ENCODE measurements at places on chromosomes 6 and 20.

DNA sequence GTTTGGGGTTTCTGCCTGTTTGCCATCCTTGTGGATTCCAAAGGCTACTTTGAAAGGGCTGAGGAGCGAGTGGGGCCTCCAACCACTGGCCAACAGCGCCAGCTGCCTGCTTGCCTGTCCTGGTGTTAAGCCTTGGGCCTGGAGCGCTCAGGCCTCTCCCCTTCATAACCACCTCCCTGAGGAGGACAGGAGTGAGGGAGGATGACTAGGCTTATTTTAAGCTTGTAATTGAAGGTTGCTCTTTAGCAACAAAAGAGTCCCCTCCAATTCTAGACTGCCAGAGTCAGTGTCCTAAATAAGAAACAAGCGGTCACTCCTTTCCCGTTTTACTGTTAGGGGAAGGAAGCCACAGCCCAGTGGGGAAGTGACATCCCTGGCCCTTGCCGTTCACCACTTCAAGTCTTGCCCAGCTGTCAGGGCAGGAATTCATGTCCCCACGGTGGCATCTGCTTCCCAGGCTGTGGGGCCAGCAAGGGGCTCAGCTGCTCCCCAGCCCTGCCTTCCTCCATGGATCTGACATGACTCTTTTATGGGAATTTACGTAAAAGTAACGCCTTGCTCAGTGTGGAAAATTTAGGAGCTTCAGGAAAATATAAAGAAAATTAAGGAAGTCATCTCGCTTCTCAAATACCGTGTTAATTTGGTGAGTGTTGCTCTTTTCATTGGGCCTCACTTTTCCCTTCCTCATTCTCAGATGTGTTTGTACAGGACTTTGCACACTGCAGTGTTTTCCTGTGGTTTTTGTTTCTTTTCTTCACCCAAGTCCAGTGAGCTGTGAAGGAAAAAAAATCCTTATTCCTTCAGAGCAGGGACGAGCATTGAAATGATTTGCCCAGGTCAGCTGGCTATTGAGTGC is 57.8 kb downstream of the SSR1 start:
- no peak for DNase-seq

GRCh38 chr6:136763255-136763654 is 29.0 kb downstream of the MAP3K5 start:
- DNase-seq: no peak

GRCh38 chr6:35354361-35355135 is 12.2 kb downstream of the PPARD start:
- DNase-seq: no peak

- DNase-seq: peak; percentile 43
Measured at GRCh38 chr20:49482621-49483017, at the start of gene KCNB1. Gene KCNB1 (minus strand): TSS chr20:49482668. CDS start chr20:49482480, 188 bp downstream.

DNA sequence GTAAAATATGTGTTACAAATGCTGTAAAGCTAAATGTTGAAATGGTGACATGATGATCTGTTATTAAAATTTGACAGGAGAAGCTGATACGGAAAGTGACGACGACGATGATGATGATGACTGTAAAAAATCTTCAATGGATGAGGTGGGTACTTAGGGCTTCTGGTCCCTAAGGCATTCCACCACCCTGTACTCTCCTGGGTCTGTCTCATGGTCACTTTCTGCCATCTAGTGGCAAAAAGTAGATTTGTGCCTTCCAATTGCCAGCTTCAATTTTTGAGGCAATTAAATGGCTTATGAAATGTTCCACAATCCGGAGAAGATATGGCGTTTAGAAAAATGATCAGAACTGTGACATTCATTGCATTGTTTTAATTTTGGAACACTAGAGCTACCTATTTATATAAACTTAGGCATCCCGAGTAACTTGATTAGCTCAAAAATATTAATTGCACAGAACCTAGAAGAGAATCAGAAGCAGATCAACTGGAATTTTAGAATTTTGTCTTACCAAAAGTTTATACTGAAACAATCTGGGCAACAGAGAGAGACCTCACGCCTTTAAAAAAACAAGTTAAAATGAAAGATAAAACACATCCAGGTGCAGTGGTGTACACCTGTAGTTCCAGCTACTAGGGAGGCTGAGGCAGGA is 346.5 kb upstream of the PLCB4 start:
- peak; percentile 64 for DNase-seq

- no peak for DNase-seq
Measured at GRCh38 chr20:54263116-54263690, 55.3 kb downstream of the PFDN4 start.

DNA sequence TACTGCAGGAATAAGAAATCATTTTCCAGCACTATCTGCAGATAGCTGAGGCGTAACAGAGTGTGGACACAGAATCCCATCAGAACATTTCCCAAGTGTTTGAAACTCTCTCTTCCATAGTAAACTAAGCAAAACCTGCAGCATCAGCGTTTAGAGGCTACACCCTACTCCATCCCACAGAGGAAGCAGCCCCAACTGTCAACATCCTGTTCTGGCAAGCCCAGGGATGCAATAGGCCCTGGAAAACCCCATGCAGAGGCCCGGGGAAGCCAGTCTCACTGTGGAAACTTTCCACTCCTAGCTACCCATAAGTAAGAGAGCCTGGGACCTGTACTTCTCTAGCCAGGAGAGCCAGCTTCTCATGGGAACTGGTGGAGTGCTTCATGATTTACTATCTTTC is 129.4 kb downstream of the LY86 start:
- no peak for DNase-seq

DNA sequence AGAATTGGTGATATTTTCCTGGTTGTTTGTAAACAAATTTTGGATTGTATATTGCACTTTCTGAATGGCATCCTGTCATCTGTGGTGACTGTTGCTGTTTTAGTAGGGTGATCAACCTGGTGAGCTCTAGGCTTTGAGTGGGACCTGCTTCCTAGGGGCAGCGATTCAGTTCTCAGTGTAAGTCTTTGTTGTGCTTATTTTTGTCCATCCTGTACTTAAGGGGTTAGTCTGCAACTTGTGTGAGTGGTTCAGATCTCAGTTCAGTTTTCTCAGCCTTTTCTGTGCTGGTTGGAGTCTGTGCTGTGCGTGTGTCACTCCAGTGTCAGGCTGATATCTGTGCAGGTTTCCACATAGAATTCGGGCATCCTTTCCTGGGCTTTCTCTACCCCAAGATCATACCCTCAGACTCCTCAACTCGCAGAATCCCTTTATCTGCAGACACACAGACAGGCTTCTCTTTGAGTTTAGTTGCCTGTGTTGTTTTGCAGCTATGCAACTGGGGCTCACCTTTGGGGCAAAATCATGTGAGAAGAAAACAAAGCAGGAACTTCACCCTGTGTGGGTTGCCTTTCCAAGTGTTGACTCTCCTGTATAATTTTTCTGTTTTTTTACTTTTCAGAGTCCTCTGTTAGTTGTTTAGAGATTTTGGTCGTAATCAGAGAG is 177.7 kb downstream of the FARS2 start:
- DNase-seq: no peak

DNA sequence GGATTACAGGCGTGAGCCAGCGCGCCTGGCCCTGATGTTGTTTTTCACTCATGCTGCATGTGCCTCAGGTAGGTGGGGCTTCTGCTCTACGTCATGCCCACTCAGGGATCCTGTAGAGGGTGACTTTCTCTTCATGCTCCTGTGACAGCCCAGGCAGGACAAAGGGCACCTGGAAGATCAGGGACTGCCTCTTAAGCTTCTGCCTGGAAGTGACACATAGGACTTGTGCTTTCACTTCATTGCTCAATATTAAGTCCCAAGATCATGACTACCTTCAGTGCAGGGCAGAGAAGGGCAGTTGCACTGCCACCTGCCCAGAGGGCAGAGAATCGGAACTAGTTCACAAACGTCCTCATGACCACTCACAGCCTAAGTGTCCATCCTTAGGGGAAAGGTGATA is 249.5 kb upstream of the SULF2 start:
- DNase-seq: no peak

Measured in B cell (primary cell).